Suppressor macrophage treated with lipopolysaccharide for 4 hours (primary cell): ENCODE measurements at places on chromosomes 7 and 10.
A peak's percentile ranks its signal among the peaks of the same experiment; 100 is the strongest.

DNA sequence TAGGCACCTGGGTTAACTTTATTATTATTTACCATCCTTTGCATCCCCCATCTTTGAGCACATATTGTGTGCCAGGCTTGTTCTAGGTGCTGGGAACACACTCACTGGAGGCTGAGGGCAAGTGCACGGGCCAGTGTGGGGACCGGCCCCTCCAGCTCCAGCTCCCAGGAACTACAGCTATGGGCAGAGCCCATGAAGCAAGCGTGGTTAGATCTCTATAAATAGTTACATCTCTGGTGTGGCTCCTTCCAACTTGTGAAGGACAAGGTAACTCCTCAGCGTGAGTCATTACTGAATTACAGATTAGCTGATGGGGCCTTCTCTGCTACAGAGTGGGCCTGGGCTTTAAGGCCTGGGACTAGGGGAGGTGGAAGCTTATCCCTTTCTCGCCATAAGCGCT lies 583.5 kb downstream of the SDK1 start:
- no peak for DNase-seq

DNA sequence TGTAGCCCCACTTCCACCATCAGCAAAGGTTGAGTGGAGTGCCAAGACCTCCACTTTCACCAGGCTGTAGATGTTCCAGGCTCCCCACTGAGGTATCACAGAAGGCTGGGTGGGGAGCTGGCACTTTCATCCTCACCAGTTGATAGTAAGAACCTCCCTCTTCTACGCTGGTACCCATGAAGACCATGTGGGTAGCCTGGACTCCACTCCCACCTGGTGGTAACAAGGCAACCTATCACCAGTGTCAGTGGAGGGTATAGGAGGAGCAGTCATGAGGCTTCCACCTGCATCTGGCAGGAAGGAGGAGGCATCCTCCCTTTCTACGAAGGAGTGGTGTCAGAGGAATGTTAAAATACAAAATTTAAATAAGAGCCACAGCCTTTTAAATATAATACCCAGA lies 4.4 kb downstream of the SMIM30 start:
- no peak for DNase-seq

- DNase-seq = no peak
Measured at GRCh38 chr10:7460006-7460405, 49.2 kb upstream of the SFMBT2 start.

- DNase-seq = no peak
Measured at GRCh38 chr7:121761399-121761798, 111.6 kb upstream of the PTPRZ1 start.

GRCh38 chr10:124745673-124746072 lies 1.5 kb upstream of the FAM53B start:
- DNase-seq = peak; percentile 59

GRCh38 chr7:112877691-112878460 lies 87.7 kb upstream of the TMEM168 start:
- DNase-seq = peak; percentile 15

DNA sequence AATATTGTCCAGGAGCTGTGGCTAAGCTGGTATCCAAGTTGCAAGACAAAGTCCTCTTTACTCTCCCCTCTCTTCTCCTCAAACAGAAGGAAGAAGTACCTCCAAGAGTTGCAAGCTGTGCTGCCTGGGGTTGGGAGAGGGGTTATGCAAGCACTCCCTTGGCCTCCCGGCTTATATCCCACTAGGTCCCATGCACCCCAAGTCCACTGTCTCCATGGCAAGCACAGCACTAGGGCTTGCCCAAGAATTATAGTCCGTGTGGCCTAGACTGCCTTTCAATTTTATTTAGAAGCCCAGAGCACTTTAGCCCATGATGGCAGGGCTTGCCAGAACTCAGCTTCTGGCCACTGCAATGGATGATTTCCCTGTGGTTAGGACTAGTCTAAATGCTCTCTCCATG lies 40.4 kb upstream of the TECTB start:
- no peak for DNase-seq

DNA sequence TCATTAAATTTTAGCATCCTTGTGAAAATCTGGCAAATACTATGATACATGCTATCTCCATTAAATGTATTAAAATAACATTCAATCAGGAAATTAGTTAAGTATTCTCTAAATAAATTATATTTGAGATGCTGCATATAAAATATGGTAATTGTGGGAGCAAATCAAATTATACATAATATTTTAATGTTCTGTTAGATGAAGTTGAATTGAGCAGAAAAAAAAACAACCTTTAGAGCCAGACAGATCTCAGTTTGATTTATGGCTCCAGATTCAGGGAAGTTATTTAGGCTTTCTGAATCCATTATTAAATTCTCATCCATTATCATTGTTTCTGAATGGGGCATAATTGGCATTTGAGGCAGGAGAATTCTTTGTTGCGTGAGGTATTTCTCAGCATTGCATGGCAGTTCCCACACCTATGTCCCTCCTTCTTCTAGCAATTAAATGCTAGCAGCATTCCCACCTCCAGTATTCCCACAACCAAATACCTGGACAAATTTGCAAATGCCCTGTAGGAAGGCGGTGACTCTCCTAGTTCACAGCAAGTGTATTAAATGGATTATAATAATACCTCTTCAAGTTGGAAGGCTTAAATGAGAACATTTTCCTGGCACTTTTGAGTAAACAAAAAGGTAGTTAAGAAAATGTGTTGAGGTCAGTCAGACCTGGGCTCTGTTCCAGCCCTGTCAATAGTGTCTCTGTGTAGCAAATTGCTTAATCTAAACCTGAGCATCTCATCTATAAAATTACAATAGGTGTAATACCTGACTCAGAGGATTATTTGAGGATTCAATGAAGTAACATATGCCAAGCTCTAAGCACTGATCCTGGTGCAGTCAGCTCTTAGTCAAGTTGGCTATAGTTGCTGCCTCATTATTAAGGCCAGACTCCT lies 108.9 kb downstream of the RNLS start:
- DNase-seq = no peak

DNA sequence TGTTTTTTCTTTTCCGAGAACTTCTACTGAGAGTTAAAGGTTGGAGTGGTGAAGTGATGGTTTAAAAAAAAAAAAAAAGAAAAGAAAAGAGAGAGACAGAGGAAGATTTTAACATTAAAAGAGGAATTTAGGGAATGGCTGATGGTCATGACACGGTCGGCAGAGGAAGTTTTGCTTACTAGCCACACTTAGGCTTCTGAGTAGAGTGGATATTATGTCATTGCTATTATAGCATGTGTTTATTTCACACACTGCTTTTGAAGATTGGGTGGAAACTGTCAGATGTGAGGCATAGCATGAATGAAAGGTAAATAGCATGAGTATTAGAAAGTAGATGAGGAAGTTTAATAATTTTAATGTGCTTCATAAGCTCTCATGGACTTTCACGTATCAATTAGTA lies 2.5 kb downstream of the KAT6B start:
- peak; percentile 55 for DNase-seq

- DNase-seq = no peak
Measured at GRCh38 chr10:132371641-132372081, 25.3 kb upstream of the PWWP2B start.

- peak; percentile 66 for DNase-seq
Measured at GRCh38 chr10:93573051-93573909, 6.8 kb downstream of the FFAR4 start.

DNA sequence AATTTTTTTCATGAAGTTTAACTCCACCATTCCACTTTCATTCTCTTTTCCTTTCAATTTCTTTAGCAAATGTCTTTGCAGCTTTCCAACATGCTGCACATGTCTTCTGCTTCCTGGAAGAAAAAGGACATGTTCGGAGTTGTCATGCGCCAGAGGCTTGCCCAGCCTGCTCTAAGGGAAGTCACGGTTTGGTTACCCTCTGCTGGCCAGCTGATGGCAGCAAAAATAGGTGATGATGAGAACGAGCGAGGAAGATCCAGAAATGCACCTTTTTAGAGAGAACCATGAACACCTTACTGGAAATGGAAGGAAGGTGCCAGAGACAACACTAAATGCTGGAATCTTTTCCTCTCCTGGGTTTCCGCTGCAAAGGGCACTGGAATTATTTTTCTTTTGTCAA lies 4.9 kb upstream of the ZSCAN21 start:
- peak; percentile 43 for DNase-seq

DNA sequence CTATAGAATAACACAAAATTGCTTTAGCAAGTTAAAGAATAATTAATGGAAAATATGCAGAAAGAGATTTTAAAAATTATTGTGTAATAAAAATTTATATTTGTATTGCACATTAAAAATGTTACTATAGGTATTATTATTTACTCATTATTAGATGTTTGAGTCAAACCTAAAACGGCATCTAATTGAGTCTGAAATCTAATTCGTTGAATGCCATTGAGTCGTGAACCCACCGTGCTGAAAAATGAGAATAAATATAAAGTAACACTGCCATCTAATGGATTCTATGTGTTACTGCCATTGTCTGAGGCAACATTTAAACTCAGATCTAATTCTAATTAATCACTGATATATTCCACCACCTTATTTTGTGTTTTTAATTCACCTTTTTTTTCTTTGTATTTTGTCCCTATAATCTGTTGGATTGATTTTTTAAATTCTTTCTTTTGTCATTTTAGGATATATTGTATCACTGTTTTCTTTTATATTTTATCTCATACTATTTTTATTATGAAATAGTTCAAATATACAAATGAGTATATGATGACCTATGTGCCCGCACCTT lies 62.2 kb downstream of the SAMD9 start:
- DNase-seq = peak; percentile 56

DNA sequence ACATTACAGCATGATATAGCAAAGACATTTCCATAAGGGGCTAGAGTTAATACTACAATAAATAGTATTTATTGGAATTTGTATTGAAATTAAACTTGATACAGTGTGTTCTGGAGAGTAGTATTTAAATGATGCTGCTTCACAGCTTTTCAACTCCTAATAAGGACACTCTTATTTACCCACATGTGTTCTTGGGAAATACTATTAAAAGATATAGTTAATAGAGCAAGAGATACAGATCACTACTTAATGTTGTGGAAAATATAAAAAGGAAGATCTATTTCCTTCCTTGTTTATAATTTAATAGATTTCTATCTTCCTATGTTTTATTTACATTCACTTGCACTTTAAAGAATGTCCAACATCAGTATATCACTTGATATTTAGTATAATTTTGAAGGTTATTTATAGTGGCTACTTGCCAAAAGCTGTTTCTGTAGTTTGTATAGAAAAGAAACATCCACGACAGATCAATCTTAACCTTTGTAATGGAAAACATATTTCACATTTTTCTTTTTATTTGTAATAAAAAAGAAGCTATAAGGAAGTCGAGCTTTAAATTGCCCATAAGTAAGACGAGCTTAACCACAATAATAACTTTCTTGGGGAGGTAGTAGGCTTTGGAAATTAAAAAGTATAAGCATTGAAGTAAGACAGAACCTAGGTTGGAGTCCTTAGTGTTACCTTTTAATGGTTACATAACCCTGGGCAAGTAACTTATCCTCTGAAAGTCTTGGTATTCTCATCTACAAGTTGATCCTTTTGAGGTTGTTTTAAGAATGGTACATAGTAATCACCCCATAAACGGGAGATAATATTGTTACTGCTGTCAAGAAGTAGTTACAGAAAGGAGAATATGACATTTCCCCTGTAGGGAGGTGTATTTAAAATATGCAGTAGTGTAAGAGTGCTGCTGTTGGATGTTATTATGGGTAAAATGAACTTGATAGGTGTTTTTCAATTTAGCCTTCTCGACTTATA lies 32.8 kb downstream of the CPED1 start:
- DNase-seq = no peak

- peak; percentile 67 for DNase-seq
Measured at GRCh38 chr10:50224330-50224952, 26.9 kb downstream of the ASAH2 start.

DNA sequence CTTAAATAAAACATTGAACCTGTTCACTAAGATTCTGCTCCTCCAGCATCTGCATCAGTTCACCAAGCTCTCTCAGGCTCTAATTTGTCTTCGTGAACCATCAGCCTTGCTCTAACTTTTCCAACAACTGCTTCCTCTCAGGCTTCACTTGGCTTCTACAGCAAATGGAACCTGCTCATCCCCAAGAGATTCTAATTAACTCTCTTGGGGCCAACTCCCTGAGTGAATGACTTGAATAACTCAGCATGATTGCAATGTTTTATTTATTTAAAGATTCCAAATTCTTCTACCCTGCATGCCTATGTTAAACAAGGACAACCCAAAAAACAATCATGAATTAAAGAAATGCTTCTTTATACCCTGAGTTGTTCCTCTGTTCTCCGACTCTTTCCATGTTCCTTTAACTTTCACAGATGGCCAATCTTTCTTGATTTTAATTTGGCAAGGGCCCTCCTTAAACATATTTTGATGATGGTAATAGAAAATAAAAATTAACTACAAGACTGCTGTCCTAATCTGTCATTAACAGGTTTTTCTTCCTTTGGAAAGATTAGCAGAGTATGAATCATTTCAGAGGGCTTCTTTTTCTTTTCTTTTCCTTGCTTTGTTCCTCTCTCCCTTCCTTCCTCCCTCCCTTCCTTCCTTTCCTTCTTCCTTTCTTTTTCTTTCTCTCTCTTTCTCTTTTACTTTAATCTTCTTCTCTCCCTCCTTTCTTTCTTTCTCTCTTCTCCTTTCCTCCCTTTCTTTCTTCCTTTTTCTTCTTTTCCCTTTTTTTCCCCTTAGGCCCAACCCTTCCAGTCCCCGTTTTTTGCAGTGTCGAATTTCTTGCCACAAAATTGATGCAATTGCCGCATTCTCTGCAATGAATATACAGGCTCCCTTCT lies 195.0 kb upstream of the RHOBTB1 start:
- DNase-seq = no peak

DNA sequence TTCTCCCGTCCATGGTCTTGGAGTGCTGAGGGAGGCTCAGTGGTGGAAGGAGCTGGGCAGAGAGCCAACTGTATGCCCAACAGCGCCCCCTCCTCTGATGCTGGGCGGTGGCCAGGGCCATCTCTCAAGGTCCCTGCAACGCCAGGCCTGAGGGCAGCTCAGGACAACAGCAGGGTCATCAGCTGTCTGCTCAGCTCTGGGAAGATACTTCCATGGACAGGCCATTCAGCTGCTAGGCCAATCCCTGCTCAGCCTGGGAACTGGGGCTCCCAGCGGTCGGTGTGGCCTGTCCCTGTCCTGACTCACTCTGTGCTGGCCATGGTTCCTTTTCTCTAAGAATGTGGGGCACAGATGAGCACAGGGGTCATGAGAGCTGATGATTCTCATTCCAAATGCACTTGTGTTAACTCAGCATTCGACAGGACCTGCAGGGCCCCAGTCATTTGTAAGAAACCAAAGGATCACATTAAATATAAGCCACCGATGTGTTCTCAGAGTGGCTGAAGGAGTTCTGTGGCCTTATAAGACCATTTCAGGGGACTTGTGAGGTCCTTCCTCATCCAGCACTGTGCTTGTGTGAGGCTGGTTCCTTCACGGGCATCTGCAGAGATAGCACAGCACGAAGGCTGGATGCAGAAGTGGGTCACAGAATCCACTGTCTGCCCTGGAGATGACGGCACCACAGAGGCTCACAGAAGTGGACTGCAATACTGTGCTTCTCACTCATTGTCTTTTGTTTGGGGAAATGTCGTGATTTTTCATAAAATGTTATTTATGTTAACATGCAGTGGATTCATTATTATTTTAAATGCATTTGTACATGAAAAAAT lies 73.0 kb downstream of the ADCY1 start:
- DNase-seq = no peak
